Stimulated activated CD8-positive, alpha-beta memory T cell treated with anti-CD3 and anti-CD28 coated beads, Interleukin-4, amount 100 ng/mL, for 24 hours (primary cell): ENCODE measurements at places on chromosomes 7 and 10.

DNA sequence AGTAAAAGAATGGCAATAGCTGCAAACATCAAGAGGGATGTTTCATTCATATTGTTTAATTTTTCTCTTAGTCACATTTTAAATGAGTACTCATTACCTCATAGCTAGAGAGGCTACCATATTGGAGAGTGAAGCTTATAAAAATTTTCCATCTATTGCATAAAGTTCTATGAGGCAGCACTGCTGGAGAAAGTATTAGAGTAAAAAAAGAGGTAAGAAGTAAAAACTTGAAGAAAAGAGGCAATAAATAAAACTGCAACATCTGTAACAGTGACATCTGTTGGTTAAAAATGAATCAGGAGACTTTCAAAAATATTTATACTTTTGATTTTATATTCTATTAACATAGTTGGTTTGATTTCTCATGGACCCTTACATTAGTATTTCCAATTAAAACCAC is 284.5 kb upstream of the SEMA3D start:
- no peak for DNase-seq

- DNase-seq: no peak
Observed at GRCh38 chr10:100173035-100173434, 12.8 kb downstream of the ERLIN1 start.

- no peak for DNase-seq
Observed at GRCh38 chr7:158108646-158109293, 478.9 kb downstream of the PTPRN2 start.

DNA sequence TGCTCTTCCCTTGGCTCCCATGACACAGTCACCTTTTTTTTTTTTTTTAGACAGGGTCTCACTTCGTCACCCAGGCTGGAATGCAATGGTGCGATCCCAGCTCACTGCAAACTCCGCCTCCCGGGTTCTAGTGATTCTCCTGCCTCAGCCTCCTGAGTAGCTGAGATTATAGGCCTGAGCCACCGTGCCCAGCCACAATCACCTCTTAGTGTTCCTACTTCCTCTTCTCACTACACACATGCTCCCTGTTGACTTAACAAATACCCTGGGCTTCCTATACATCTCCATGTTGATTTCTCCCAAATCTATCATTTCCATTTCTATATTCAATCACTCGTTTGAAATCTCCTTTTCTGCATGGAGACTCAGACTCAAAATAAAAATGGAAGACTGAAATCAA is 91.7 kb downstream of the CUBN start:
- no peak for DNase-seq

DNA sequence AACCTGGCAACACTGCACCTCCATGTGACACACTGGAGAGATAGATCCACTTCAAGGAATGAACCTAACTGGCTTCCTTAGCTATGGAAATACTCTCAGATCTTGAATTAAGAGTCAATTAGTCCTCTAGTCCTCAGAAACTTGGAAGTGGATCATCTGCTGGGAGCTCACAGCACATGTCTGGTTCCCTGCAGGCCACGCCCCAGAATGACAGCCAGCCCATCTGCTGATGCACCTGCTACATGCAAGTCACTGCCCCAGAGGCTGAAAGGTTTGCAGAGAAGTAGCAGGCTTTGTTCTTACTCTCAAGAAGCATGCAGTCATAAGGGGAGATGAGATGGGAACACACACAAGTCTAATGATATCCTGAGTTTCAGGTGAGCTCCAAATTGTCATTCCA is 275.9 kb downstream of the SKAP2 start:
- no peak for DNase-seq

GRCh38 chr10:122459561-122460273 is 1.6 kb upstream of the HTRA1 start:
- no peak for DNase-seq

- DNase-seq: no peak
Observed at GRCh38 chr7:108054537-108054936, 51.6 kb upstream of the LAMB1 start.

- DNase-seq: no peak
Observed at GRCh38 chr10:5620966-5621365, 45.4 kb downstream of the ASB13 start.

DNA sequence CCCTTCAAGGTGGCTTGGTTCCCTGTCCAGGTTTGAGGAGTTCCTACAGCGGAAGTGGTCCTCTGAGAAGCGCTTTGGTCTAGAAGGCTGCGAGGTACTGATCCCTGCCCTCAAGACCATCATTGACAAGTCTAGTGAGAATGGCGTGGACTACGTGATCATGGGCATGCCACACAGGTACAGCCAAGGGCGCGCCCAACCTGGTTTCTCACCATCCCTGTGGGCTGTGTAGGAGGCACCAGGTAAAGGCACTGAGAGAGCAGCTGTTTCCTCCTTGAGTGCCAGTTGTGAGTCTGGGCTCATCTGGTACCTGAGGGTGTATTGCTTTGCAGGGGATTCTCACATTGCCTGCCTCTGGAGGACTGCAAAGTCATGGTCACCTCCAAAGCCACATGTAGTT is 68.0 kb downstream of the OGDH start:
- DNase-seq: no peak
